Umbilical cord (tissue), 2 donors: ENCODE measurements at places on chromosomes 3 and 15.

- peak; percentile 54 for DNase-seq
Observed at GRCh38 chr3:107524326-107524840, 1.6 kb downstream of the BBX start.

- DNase-seq, result peak; percentile 38
Observed at GRCh38 chr3:197522881-197523441, 32.8 kb downstream of the BDH1 start.

GRCh38 chr15:41254560-41254959, 23.5 kb downstream of the CHP1 start:
- no peak for DNase-seq

GRCh38 chr3:18080198-18080689, 337.8 kb upstream of the TBC1D5 start:
- DNase-seq, result no peak

DNA sequence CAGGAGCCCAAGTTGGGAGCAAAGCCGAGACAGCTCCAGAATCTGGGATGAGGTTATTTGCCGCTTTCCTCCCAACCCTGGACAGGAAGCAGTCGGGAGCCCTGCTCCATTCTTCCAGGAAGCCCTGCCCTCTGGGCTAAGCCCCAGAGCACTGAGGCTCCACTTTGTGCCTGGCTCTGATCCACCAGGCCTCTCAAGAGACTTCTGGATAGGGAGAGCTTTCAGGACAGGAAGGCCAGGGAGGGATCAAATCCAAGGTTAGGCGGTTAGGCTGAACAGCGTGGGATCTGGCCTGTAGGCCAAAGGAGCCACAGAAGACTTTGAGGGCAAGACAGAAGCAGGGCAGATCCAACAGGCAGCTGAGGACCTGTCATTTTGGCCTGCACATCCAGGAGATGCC, 835 bp downstream of the STOML1 start:
- DNase-seq, result peak; percentile 90

DNA sequence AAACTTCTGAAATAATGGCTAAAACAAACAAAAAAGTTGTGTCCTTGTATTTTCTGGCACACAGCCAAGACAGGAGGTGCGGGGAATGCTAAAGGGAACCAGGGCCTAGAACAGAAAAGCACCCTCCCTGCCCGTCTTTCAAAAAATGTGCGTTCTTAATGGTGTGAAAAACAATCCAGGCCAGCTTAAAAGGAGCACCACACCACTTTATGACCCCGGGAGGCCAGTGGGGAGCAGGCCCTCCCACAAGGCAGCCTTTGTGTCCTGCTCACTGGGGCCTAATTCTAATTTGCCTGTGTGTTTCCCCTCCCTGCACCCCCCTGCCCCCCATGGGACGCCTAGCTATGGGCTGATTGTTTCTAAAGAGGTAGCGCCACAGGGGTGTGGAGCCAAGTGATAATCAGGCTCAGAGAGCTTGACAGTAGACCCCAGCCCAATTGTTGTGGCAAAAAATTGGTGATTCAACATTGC, 181.4 kb downstream of the GREM1 start:
- DNase-seq, result no peak

DNA sequence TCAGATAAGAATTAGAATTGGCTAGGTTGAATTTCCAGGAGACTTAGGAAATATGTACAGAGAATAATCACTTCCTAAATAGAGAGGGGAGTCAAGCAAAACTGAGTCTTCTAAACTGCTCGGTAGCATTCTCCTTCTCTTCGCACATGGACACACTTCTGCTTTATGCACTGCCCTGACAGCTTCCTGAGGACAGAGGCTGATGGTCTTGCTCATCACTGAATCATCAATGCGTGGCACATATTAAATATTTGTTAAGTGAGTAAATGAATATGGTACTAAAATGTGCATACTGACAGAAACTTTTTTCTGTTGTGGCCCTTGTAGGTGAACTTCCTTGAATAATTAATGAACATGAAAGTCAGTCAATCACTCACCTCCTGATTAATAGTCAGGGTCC, 315.5 kb downstream of the FHIT start:
- DNase-seq, result no peak
